ENCODE measurements at places on chromosomes 7 and 10.

- DNase-seq = no peak
These were observed 813.0 kb downstream of the TYW1 start for GRCh38 chr7:67809586-67809985.

DNA sequence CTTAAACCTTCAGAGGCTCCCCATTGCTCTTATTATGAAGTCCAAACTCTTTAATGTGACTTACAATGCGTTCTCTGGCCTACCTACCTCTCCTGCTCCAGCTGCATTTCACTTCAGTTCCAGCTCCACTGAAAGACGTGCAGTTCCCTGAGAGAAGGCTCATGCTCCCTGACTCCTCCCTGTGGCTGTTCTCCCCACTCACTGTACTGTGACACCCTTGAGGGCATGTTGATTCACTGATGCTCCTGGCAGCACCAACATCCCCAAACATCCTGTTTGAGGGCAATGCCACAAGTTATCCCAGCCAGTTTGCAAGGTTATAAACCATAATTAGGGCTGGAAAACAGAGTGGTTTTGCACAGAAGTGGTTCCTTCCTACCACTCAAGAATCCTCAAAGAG is 111.2 kb downstream of the LSM5 start:
- DNase-seq = no peak

GRCh38 chr10:12780634-12781601 is 220.6 kb downstream of the CCDC3 start:
- DNase-seq = no peak

GRCh38 chr10:96685306-96685705 is 35.0 kb downstream of the PIK3AP1 start:
- no peak for DNase-seq

GRCh38 chr7:78311181-78311580 is 512.6 kb downstream of the PHTF2 start:
- DNase-seq = no peak

DNA sequence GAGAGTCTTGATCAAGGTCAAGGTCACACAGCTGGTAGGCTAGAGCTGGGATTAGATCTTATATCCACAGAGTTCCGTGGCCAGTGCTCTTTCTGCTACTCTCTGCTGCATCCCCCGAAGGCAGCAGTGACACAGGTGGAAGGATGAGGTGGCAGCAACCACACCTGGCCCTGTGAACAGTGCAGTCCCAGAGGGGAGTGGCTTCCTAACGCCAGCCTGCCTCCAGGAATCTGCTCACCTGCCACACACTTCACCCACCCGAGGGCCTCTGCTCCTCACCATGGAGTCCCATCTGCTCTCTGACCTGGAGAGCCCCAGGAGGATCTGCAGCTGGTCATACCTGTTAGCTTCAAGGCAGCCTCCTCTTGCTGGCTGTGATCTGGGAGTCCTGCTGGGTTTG is 484.2 kb downstream of the PLXNA4 start:
- DNase-seq = no peak

GRCh38 chr7:13639396-13639795 is 350.1 kb downstream of the ETV1 start:
- DNase-seq = no peak

DNA sequence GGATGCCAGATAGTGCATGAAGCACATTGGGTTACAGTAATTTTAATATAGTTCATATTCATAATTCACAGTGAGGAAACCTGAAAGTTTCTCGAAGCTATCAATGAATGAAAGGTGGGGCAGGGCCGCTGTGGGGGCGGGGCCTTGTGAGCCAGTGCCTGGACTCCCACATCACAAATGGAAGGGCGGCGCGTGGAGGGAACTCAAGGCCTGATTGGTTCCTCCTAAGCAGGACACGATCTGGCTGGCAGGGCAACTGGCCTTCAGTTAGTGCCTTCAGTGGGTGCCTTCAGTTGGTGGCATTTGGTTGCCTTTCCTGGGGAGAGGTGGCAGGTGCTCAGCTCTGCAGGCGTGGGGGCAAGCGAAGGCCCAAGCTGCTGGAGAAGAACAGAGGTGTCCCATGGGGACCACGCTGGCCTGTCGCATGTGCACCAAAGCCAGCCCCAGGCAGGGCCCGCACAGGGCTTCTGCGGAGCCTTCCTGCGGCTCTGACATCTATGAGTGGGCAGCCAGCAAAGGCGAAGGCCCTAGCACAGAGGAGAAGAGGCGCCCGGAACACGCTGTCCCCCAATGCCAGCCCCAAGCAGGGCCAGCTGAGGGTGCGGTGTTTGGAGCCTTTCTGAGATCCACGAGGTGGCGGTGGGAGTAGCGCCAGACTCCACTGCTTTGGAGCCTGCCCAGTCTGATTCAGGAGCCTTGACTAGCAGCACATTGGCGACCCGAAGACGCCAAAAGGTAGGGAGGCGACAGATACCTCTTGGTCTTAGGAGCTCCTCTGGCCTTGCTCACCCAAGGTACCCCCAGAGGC is 118.0 kb upstream of the PDSS1 start:
- no peak for DNase-seq

DNA sequence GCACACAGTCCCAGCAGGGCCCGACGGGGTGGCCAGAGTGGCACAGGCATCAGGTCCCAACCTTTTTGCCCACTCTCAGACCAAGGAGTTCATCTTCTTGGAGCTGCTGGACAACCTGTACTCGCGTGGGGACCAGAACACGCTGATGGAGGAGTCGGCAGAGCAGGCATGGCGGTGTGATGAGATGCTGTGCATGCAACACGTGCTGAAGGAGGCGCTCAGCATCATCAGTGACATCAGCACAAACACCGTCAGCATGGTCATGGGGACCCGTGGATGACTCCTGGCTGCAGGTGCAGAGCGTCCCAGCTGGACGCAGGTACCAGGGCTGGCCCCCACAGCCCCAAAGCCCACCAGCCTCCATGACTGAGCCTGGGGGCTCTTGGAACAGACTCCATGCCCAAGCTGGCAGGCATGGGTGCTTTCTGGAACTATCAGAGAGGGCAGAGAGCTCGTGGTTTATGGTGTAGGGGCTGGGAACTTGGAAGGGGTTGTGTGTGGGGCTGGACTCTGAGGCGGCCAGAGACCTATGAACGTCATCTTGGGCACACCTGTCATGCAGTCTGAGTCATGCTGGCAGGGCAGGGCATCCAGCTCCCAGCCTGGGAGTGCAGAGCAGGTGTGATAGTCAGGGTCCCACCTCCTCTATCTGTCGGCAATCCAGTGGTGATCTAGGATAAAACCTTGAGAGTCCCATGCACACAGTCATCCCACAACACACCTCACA is 8.2 kb upstream of the MTPAP start:
- DNase-seq = peak; percentile 65

- DNase-seq = no peak
These were observed 33.2 kb downstream of the DOCK4 start for GRCh38 chr7:112172870-112173567.

GRCh38 chr10:106378251-106378650 is 786.3 kb downstream of the SORCS1 start:
- DNase-seq = no peak

GRCh38 chr10:103560886-103561285 is 67.4 kb downstream of the NEURL1 start:
- DNase-seq = no peak

DNA sequence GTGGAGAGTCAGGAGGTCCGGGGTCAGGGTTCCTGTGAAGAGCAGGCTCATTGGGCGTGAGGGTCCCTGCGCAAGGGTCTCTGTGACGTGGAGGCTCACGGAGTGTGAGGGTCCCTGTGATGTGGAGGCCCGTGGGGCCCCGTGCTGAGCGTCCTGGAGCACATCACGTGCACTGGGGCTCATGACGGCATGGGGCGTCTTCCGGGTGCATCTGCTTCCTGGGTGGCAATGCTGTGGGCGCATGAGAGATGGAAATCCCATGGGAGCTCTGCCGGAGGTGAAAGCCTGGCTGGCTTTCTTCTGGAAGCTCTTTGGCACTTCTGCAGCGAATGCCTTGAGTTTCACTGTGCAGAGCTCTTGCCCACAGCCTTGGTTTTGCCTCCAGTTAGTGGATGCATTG is 71.4 kb downstream of the WDR37 start:
- no peak for DNase-seq
